ENCODE measurements at places on chromosomes 5 and 9.

GRCh38 chr5:354581-355378, 33.3 kb downstream of the AHRR start:
- DNase-seq: no peak

- peak; percentile 25 for DNase-seq
These were observed 45.3 kb downstream of the PLPP7 start for GRCh38 chr9:131334629-131335367.

DNA sequence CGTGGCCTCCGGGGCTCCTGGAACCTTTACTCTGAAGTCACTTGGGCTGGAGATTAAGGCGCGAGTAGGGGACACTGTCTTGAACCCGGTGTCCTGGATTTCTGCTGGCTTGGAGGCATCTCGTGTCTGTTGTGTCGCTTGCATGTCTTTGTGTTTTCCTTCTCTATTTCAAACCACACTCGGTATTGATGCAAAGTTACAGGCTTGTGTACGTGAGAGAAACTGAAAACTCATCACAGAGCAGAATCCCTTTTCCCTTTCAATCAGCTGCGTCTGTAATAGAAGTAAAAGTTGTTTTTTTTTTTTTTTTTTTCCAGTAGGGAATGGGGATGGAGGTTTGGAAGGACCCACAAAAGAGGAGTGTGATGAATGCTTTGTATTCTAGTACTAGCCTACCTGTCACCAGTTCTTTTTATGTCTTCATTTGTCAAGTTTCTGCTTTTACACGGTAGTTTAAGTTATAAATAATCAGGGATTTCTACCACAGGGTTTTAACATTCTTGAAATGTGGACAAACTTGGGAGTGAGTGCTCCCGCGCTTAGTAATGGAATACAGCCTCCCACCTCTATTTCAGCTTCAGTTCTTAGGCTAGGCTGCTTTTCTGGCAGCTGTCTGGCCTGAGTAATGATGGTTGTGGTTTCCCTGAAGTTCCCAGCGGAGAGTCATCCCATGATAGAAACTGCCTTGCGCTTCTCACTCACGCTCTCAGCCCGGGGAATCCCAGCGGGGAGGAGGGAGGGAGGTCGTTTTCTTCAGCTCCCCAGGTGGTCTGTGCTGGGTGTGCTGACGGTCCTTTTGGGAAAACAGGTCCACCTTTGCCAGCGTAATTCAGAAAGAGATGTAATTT, 763 bp downstream of the TJP2 start:
- peak; percentile 98 for DNase-seq

DNA sequence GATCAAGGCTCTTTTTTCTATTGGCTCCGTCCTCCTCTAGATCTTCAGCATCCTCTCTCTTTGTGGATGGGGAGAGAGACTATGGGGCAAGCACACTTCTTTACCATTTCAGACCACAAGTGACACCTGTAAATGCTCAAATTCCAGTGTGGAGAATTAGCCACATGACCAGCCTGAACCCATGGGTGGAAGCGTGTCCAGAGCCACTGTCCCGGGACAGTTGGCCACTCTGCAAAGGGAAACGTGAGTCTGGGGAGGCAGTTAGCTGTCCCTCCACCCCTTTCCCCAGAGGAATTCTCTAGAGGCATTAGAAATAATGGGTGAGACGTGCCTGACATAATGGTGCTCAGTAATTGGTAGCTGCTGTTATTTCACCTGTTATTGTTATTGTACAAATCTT, 40.9 kb downstream of the AMBP start:
- no peak for DNase-seq

GRCh38 chr5:145637396-145637795, 197.7 kb downstream of the PRELID2 start:
- peak; percentile 10 for DNase-seq

- no peak for DNase-seq
These were observed 19.8 kb downstream of the CDO1 start for GRCh38 chr5:115796656-115797055.

DNA sequence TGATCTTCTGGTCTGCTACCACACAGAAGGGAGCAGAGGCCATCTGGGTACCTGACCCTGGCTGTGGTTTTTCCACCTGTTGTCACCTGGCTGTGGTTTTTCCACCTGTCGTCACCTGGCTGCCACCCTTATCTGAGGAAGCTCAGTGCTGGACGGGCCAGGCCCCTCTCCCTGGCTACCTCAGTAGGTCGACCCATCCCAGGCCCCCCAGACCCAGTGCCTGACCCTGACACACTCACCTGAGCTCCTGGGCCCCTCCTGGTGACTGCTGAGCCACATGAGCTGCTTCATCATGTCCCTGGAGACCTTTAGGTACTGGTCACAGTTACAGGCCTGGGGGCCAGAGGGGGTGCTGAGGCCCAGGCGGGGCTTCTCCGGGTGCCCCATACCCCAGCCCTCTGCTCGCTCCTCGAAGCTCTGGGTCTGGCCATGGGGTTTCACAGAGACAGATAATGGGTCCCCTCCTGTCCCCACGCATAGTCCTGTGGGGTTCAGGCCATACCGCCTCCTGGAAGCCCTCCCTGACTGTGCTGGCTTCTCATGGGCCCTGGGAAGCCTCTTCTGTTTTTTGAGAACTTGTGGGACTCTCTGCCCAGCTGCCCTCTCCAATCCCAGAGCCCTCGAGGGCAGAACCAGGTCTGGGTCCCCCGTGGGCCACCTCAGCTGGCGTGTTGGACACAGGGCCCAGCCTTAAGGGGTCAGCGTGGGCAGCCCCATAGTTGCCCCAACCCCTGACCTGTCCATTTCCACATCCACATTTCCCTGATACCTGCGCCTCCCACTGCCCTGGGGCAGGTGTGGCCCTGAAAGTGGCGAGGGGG, 7.5 kb upstream of the NRARP start:
- no peak for DNase-seq

GRCh38 chr5:96752341-96753016, 55.3 kb downstream of the ERAP1 start:
- peak; percentile 60 for DNase-seq

GRCh38 chr9:137128158-137128861, 10.6 kb upstream of the GRIN1 start:
- no peak for DNase-seq

GRCh38 chr5:37839407-37840052, at the start of gene GDNF:
GDNF (minus strand) TSS chr5:37840041; CDS start chr5:37834796, 5,245 bp downstream.
- peak; percentile 72 for DNase-seq

DNA sequence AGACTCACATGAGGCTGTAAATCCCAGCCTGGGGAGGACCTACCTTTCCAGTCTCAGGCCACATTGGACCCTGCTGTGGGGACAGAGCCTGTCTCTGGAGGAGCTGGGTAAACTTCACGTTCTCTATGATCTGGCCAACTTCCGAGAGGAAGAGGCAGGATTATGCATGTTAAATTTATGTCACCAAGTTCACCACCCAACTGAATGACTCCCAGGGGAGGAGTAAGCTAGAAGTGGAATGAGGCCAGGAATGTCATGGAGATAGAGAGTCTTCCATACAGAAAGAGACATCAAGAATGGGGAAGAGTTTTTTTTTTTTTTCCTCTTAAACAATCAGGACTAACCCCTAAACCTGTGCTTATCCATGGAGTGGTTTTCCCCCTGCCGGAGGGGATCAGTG, 90.3 kb upstream of the PALM2AKAP2 start:
- DNase-seq: peak; percentile 37

- no peak for DNase-seq
These were observed 178.3 kb downstream of the BARX1 start for GRCh38 chr9:93776873-93777272.

GRCh38 chr5:87912419-87912818, 356.2 kb downstream of the TMEM161B start:
- DNase-seq: no peak

DNA sequence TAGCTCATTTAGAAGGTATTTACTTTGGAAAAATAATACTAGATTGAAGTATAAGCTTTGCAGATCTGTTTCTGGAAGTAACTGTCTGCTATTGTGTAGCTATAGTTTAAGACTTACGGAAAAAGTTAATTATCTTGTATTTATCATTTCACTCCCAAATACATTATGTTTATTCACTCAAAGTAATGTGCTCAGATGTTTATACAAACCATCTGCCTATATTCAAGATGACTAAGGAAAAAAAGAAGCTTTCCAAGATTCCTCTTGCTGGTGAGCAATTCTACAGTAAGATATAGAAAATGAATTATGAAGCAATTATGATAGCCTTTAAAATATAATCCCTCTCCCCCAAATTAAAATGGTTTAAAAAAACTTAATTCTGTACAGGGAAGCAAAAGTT, 137.9 kb downstream of the KIAA0825 start:
- DNase-seq: no peak

GRCh38 chr9:100561256-100561655, 16.6 kb upstream of the CAVIN4 start:
- no peak for DNase-seq

GRCh38 chr9:112384690-112385089, 4.8 kb downstream of the HSDL2 start:
- DNase-seq: no peak

- DNase-seq: no peak
These were observed 2.3 kb downstream of the HAND1 start for GRCh38 chr5:154475591-154476353.

GRCh38 chr9:35341585-35341984, 148.3 kb upstream of the RUSC2 start:
- DNase-seq: peak; percentile 83

DNA sequence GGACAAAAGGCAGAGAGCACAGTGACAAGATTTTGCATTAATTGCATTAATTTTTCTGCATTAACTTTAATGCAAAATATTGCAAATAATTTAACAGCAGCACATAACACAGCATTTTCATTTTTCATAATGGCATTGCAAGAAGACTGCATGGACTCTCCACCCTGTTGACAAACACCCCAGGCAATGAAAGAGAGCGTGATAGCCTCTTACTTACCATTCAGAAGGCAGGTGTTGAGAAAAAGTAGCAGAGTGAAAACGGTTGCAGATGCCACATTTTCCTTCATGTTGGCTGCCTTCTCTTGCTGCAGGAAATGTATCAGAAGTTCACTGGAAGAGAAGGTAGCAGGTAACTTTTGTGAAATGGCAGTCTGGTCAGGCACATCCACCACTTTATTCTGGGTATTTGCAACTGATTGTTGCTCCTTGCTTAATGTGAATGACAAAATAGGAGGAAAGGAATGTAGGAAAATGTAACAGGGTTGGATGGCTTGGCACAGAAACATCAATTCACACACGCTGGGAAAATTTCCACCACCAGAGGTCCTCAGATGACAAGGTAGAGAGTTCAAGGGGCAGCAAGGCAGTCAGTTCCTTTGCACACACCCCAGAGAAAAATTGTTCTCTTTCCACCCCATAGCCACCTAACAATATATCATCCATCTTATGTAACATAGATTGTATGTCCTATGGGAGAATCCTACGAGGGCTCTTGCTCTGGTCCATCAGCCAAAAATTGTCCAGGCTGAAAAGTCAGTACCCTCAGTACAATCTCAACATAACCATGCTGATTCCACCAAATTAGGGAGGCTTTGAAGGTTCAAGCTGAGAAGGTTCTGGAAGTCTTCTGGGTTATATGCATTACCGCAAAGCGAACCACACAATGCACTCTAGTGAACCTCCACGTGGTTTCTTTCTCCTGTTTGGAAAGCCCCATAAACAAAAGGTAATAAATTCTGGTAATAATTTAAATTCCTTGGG, 41.9 kb upstream of the AGXT2 start:
- peak; percentile 69 for DNase-seq

DNA sequence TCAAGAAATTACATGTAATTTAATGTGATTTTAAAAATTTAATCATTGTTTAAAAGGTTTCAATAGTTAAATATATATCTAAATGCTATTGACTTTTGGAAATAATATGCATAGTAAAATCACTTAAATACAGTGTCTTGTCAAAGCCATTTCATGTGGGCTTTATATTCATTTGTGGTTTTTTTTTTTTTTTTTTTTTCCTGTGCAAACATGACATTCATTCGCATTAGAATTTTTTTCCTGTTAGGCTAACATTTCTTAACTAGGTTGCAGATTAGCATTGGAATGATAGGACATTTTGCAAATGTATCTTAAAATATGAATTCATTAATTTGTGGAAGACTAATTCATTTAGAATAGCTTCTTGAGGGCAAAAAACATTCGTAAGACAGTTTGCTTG, 149.8 kb downstream of the PBX3 start:
- DNase-seq: no peak

DNA sequence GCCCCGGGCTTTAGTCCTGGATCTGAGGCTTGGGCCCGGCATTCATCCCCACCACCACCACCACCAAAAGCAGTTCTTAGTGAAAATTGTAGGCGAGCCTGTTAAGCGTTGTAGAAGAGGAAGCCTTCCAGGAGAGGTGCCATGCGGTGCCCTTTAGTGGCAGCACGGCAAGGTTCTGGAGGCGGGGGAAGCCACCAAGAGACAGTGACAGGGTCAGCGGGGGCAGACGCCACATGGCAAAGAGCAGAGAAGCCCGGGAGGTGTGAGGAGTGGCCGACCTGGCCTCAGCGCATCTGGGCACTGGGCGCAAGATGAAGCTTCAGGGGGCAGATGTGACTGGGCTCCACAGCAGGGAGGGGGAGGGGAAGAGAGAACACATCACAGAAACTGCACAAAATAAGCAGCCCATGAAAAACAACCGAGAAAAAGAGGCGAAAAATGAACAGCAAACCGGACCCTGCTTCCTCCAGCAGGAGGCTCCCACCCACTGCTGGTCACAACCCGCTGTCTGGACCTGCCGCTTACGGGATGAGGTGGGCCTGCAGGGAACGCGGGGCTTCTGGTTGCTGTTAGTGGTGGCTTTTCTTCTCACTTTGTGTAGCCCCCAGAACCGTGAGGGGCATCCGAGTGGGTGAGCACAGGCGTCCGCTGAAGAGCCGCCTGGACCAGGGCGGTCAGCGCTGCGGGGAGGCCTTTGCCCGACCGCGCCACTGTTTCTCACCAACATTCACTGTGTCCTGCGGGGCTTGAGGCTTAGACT, 4.3 kb downstream of the LRRC14B start:
- DNase-seq: no peak

GRCh38 chr9:128724744-128725211, 851 bp upstream of the ZDHHC12 start:
- DNase-seq: peak; percentile 77

DNA sequence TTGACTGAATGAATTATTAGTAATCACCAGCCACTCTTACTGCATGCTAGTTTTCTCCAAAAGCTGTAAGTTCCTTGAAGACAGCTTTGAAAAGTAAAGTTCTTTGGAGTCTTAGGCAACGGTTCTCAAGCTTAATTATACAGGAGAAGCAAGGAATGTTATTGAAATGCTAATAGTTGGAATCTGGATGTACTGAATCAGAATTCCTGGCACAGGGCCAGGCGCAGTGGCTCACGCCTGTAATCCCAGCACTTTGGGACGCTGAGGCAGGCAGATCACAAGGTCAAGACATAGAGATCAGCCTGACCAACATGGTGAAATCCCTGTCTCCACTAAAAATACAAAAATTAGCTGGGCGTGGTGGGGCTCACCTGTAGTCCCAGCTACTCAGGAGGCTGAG, 33.4 kb downstream of the GRIA1 start:
- DNase-seq: peak; percentile 79
